ENCODE measurements at places on chromosomes 6 and 20. TPM values are rescaled to one million over a fixed set of nuclear protein-coding genes. Genes with fewer than 3 reads are reported as not detected.

The PET117 gene
- total RNA-seq, result 21.9 TPM

The MAFB gene
- total RNA-seq, result not detected

The MOG gene
- not detected for total RNA-seq

The C6orf118 gene
- not detected for total RNA-seq

The FAM162B gene
- not detected for total RNA-seq

The PLA2G7 gene
- not detected for total RNA-seq

The HLA-DQA2 gene
- total RNA-seq, result 0.45 TPM

The POLR1C gene
- total RNA-seq, result 99.1 TPM

DNA sequence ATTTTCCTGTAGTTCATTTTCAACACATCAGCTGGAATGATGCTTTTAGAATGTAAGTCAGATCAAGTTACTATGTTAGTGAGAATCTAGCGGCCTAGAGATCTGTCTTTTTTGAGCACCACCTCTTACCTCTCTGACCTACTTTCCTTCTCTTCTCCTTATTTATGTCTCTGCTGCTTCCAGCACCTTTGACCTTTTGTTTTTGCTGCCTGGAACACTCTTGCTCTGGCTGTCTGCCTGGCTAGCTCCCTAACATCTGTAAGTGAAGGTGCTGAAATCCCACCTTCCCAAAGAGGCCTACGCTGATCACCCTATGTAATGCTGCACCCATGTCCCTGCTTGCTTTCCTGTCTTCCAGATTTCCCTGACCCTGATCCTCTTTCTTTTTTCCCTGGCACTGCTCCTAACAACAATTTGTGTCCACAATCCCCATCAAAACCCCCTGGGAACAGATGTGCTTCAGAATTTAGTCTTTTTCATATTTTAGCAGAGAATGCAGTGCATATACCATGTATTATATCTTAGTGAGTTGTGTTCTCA lies 87.8 kb downstream of the RFPL4B start:
- no peak for DNase-seq

DNA sequence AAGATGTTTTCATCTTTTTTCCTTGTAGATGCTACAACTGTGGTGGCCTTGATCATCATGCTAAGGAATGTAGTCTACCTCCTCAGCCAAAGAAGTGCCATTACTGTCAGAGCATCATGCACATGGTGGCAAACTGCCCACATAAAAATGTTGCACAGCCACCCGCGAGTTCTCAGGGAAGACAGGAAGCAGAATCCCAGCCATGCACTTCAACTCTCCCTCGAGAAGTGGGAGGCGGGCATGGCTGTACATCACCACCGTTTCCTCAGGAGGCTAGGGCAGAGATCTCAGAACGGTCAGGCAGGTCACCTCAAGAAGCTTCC lies 101.5 kb downstream of the POPDC3 start:
- no peak for DNase-seq

- no peak for DNase-seq
Observed at GRCh38 chr6:25953733-25954132, 8.9 kb upstream of the TRIM38 start.

- DNase-seq, result no peak
Observed at GRCh38 chr20:23059846-23060245, 10.4 kb upstream of the THBD start.

DNA sequence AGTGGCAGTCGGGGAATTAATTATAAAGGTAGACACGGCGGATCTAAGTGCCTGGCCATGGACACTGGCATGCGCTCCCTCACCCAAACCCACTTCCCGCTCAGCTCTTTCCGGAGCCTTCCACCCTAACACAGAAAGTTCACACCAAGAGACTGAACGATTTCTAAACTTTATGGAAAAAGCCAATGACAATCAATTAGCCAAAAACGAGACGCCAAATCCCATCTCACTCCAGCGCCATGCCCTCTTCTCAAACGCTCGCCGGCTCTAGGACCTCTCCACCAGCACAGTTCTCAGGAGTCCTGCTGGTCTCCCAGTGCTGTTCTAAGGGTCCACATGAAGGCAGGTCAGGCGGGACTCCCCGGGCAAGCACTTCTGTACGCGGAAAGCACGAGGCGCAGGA lies 641 bp downstream of the SF3B5 start:
- DNase-seq, result no peak

GRCh38 chr6:79631693-79632172 lies 604 bp downstream of the SH3BGRL2 start:
- DNase-seq, result no peak

GRCh38 chr20:55760586-55760985 lies 244.7 kb downstream of the CBLN4 start:
- no peak for DNase-seq

- no peak for DNase-seq
Observed at GRCh38 chr6:145090801-145091585, 644.3 kb downstream of the EPM2A start.

- DNase-seq, result no peak
Observed at GRCh38 chr6:143539106-143539505, 27.6 kb upstream of the FUCA2 start.

DNA sequence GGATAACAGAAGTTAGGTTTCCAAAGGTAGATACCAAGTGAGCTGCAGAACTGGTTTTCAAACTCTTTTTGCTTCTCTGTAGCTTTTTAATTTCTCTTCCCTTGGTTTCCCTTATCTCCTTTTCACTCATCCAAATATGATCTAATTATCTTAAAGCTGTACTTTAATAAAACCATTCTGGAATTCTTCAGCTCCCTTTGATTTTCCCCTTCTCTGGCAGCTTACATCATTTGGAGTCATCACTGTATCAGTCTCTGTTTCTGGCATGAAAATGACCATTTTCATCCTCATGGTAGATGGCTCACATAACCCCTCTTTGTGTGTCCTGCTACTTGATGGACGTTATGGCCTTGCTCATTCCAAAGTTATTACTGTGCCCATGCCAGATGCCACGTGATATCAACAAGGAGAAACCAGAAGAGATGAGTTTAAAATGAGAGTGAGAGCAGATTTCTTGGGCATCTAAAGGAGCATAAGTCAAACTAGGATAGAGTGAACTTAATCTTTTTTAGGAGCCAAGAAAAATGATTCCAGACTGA lies 620.2 kb downstream of the QKI start:
- no peak for DNase-seq

DNA sequence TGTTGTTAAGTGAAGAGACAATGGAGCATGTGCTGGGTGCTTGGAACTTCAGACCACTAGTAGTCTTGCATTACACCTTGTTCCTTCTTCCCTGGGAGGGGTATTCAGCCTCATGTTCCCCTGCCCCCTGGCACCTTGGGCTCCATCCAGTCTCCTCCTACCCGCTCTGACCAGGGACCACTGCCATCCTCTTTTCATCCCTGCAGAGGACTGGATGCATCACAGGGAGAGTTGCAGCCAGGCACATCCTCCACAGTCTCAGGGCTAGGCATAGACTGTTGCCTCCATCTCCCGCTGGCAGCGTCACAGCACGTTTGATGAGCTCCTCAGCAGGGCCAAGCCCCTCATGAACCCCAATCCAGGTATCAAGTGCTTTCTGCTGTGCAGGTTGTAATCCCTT lies 1.3 kb upstream of the TAAR8 start:
- DNase-seq, result no peak

- no peak for DNase-seq
Observed at GRCh38 chr20:8368670-8369069, 236.6 kb downstream of the PLCB1 start.

DNA sequence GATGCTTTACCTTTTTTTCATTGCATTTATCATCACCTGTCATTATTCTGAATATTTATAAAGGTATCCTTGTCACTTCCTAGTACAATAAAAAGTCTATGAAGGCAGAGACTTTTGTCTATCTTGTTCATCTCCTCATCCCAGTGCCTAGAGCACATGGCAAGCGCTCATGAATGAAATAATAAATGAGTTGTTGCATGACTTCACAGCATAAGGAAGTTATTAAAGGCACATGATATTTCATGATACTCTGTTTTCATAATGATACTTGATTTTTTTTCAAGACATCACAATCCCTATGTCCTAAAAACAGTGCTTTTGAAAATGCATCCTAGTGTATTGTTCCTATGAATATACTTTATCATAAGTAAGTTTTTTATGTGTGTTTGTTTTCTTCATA lies 310.6 kb upstream of the RSPO3 start:
- no peak for DNase-seq

- peak; percentile 12 for DNase-seq
Observed at GRCh38 chr6:134822920-134823709, 126.8 kb downstream of the ALDH8A1 start.

- no peak for DNase-seq
Observed at GRCh38 chr6:102759415-102759814, 1365.9 kb downstream of the GRIK2 start.

Measured in activated naive CD8-positive, alpha-beta T cell treated with anti-CD3 and anti-CD28 coated beads for 36 hours (primary cell).